Breast epithelium (tissue), 4 donors: ENCODE measurements at places on chromosomes 1 and 21. TPM values are rescaled to one million over a fixed set of nuclear protein-coding genes. Genes with fewer than 3 reads are reported as not detected.

COL8A2 gene
- total RNA-seq = 3.4 TPM

ITGB2 gene
- 19.7 TPM for total RNA-seq

CR1 gene
- 2.0 TPM for total RNA-seq

AMY1A gene
- total RNA-seq = not detected

NR1I3 gene
- not detected for total RNA-seq

LIPI gene
- not detected for total RNA-seq

RNU1-4 gene
- total RNA-seq = under 0.01 TPM

TGFBR3 gene
- 127 TPM for total RNA-seq
